Retina (tissue), 1 donor: ENCODE measurements at places on chromosomes 2 and 18.

DNA sequence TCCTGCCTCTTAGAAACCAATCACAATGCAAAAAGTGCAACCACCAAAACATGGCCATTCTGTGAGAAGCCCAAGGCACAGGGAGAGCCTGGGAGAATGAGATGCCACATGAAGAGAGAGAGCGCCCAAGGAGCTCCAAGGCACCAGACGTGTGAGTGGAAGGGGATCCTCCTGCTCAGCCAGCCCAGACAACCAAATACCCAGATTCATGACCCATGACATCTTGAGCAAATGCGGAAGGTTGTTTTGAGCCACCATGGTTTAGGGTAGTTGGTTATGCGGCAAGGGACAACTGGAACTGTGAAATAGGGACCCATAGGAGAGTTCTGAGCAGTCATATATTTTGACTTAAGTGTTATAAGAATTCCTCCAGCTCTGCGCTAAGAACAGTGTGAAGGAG is 7.0 kb downstream of the AFF3 start:
- no peak for DNase-seq

DNA sequence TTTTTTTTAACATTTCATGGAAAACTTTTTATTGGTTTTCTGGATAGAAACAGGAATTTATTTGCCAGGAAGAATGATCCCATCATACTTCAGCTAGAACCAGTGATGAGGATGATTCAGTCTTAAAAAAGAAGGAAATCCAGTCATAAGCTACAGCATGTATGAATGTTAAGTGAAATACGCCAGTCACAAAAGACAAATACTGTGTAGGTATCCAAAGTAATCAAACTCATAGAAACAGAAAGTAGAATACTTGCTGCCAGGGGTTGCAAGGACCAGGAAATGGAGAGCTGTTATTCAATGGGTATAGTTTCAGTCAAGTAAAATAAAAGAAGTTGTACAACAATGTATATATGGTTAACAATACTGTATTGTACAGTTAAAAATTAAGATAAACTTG is 21.3 kb downstream of the PSME4 start:
- DNase-seq = no peak

DNA sequence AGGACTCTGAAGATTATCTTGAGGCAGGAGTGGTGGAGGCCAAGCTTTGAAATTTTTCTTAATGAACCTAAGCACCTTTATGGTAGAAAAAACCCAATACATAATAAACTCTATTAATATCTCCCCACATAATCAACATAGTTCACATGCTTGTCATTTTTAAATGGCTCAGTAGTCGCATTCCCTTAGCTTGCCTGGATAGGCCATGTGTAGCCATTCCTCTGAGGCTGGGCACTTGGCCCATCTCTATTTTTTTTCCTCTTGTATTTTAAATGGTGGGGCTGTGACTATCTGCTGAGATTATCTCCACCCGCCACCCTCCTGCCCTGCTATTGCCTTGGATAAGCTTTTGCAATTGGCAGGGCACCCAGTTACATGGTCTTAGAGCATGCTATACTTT is 143.1 kb downstream of the FHOD3 start:
- DNase-seq = no peak

- DNase-seq = no peak
Measured at GRCh38 chr18:46939337-46939963, 22.0 kb downstream of the KATNAL2 start.

- no peak for DNase-seq
Measured at GRCh38 chr18:48820483-48821250, 130.1 kb downstream of the SMAD7 start.

- no peak for DNase-seq
Measured at GRCh38 chr18:38981389-38981788, 1415.8 kb upstream of the CELF4 start.

DNA sequence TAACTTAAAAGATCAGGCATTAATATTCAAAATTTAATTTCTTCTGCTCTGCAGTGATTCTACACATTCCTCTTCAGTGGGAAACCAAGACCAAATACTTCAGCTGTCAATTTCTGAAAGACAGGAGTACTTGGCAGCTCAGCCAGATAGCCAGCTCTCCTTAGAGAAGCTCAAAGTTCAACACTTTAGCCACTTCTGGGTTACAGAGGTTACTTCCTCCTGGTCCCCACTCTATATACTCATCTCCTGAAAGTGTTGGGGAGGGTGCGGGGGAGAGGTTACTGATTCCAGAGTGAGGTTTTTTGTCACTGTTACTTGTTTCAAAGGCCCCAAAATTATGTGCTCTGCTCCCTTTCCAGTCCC is 4.1 kb downstream of the CYTIP start:
- no peak for DNase-seq

DNA sequence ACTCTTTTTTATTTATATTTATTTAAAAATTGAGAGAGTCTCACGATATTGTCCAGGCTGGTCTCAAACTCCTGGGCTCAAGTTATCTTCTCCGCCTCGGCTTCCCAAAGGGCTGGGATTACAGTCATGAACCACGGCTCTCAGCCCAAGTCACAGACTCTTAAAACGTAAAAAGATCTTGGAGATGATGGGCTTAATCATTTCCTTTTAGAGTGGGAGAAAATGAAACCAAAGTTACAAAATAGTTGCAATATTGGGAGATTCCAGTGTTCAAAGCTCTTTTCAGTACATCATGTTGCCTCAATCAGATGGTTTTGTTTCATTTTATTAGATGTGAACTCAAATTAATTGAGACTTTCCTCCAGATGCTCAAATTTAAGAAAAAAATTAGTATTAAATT is 151.4 kb upstream of the XPO1 start:
- no peak for DNase-seq

DNA sequence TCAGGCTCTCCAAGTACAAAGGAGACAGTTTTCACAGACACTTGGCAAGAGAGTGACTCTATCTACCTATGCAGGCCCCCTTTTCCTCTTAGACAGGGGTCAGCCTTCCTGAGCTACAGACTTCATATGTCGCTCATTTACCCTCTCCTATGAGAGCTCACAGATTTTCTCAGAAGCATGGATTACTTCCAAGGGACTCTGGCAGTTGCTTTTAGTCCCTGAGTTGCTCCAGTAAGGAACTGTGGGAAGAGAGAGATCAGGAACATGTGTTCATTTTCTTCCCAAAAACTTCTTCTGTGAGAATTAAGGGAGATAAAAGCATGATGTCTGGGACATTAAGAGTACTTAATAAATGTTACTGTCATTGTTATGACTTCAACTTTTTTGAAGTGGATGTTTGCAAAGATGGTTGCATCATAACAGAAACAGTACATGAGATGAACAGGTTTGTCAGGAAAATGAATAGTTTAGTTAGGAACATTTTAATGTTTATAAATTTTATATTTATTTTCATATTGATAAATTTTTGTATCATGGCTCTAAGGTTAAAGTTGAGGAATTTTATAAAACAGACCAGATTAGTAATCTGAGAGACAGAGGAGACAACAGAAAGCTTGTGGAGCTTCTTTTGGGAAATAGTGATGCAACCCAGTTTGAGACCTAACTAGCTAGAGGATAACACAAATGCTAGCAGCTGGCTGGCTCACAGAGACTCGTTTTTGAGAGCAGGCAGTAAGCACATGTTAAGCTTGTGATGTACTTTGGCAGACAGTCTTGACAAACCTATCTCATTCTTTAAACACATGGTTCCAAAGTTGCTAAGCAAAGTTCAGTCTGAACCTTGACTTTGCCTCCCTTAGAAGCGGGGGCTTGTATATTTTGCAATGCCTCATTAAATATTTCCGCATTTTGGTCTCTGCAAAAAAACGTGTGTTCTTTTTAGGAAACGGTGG is 21.7 kb upstream of the UGP2 start:
- DNase-seq = no peak

DNA sequence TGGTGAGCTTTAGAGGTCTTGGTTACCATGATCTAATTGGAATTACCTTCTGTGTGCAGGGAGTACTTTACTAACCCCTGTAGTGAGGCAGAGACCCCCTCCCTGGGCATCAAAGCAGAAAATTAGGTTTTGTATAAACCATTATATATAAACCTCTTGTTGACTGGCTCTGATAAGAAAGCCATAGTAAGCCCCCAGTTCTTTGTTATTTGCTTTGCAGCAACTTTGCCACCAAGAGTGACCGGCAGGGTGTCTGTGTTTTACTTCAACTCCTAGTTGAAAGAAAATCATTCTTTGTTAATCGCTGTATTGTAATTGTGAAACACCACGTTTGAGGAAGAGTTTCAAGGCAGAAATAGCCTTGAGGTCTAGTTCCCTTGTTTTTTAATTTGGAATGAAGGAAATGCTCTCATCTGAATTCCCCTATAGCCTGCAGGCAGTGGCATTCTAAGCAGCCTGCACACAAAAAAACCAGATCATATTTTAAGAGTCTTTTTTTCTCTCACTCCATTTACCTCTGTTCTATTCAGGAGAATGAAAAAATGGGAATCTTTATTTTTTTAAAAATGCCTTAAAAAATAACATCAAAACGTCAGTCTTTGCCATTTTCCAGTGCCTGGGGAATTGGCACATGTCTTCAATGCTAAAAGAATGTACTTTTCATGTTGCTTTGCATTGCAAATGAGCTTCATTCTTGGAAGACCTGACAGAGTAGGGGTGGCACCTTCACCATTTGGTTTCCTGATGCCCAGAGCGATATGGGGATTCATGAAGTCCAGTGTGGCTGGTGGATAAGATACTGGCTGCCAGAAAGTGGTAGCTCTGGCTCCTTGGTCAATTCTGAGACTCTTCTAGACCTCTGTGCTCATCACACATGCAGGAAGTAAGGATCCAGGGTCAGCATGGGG is 338.1 kb downstream of the SLC4A3 start:
- DNase-seq = no peak

- no peak for DNase-seq
Measured at GRCh38 chr2:24496959-24497358, 5.9 kb downstream of the NCOA1 start.

GRCh38 chr2:191839918-191840804 is 6.7 kb downstream of the CAVIN2 start:
- DNase-seq = no peak

GRCh38 chr2:204364860-204365535 is 180.3 kb upstream of the PARD3B start:
- no peak for DNase-seq

GRCh38 chr2:209845666-209846065 is 74.0 kb downstream of the UNC80 start:
- DNase-seq = no peak

- DNase-seq = no peak
Measured at GRCh38 chr2:178689808-178690207, 117.4 kb downstream of the TTN start.

DNA sequence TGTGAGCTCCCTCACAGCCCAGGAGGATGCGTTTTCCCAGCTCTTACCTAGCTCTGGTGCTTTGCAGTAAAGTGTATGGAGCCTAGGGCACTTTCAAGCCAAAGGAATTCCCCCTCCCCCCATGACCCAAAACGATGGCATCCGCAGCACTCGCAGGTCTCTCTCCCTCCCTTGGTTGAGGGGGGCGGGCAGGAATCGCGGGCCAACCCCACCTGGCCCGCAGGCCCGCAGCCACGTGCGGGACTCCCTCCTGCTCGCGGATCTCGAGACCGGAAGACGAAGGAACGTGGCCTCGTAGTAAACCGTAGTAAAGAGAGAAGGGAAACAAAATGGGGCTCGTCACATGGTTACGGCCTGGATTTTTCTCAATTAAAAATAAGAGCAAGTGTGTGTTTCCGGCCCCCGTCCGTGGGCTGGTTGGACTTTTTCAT is 8.5 kb downstream of the IRS1 start:
- peak; percentile 89 for DNase-seq

DNA sequence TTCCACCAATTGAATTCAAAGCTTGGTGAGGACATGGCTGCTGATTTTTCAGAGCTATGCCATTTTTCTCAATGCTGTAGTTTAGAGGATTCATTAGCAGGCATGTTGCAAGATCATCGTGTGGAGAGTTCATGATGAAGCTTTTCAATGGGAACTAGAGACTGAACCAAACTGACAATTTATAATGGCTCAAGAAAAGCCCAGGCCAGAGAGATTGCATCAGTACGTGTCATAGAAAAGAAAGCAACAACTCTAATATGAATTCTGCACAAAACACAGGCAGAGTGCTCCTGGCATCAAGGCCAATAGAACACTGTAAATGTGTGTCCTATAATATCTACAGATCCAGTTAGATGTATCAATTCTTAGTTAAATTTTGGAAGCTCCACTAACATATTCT is 477.6 kb downstream of the LRP1B start:
- DNase-seq = no peak

- DNase-seq = no peak
Measured at GRCh38 chr2:168641636-168642035, 160.8 kb upstream of the NOSTRIN start.

DNA sequence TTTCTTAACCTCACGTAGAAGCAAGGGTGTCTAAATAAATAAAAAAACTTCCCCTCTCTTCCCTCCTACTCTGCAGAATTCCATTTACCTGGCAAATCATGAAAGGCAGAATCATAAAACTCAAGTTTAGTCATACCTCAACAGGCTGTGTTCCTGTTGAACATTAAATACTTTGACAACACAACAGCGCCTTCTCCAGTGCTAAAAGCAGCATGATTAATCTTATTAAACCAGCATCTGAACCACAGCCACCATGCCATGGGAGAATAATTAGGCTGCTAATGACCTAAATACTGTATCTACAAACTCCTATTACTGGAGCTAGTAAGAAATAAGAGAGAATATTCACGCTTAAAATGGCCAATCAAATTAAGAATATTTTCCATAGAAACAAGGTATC is 68.1 kb downstream of the CDH2 start:
- peak; percentile 51 for DNase-seq

- no peak for DNase-seq
Measured at GRCh38 chr2:68853915-68854314, 17.3 kb downstream of the BMP10 start.

- DNase-seq = no peak
Measured at GRCh38 chr2:211860224-211860623, 678.4 kb downstream of the ERBB4 start.

DNA sequence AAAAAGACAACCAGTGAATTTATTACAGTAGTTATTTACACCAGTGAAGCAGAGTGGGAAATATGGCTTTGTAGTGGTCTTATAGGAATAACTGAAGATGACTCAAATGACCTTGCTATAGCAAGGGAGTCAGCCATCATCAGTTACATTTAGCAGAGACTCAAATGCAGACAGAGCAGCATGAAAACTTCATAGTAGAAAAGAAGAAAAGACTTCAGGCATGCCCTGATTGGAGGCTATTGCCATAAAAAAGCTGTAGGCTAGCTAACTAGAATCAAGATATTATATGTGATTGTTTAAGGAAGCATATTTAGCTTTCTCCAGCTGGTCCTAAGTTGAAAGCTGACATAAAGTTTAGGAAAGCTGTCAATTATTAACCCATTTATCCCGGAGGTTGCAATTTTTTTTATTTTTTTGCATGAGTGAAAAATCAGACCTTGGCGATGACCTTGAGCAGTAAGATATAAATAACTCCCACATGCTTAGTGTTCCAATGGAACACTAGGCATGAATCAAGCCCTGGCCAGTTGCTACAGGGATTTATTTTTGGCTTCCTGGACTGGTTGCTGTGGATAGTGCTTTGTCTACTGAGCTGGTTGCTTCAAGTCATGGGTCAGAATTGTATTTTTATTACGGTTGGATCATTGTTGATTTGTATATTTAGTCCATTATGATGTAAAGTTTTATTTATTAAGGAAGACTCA is 675.6 kb upstream of the VRK2 start:
- DNase-seq = peak; percentile 6
